ENCODE measurements at places on chromosomes 4 and X. TPM values are rescaled to one million over a fixed set of nuclear protein-coding genes. Genes with fewer than 3 reads are reported as not detected.

Gene NAP1L3
- total RNA-seq: 0.47 TPM

DNA sequence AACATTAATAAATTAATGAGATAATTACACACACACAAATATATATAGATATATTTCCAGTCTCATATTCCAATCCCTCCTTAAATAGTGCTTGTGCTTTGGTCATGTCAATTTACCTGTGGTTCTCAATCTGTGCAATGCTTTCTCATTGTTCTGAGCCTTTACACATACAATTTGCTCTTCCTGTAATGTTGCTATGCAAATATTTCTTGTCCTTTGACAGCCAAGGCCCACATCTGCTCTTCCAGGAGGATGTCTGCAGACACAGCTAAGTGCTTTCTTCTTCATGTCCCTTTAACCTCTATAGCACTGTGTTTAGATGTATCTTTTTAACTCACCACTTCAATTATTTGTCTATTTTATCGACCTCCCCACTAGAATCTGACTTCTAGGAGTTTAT is 67.3 kb upstream of the RAPGEF2 start:
- no peak for DNase-seq

DNA sequence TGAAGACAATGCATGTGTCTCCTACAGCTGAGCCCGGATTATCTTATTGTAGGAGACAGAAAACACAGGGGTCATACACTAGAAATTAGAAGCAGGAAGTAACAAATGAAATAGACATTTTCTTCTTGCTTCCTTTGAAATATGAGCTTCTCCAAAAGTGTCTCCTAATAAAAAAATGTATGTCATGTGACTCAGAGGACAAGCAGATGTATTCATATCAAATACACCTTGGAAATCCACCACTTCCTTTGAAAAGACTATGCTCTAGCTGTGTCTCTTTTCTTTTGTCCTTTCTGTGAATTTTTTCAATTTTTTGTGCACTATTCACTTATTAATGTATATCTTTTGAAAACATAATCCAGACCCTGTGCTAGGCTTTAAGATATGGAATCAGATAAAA is 1906.2 kb downstream of the C4orf33 start:
- no peak for DNase-seq

DNA sequence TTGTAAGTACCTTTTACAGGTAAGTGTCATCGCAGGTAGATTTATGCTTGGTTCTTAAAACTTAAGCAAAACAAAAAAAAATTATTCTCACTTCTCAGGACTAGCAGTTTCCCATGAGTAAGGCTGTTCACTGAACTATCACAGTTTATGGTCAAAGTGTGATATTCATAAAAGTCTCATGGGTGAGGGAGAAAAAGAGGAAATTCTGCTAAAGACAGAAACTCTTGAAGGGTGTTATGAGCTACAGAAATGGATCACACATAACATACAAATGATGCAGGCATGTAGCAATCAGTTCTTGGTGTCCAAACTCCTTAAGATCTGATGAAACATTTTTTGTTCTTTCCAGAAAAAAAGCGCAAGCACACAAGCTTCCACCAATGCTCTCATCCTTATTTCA is 8.5 kb downstream of the RAB9A start:
- DNase-seq: no peak

GRCh38 chrX:142036116-142036515 is 132.4 kb downstream of the MAGEC1 start:
- DNase-seq: no peak

GRCh38 chrX:150225756-150226155 is 137.4 kb upstream of the MAMLD1 start:
- DNase-seq: no peak

DNA sequence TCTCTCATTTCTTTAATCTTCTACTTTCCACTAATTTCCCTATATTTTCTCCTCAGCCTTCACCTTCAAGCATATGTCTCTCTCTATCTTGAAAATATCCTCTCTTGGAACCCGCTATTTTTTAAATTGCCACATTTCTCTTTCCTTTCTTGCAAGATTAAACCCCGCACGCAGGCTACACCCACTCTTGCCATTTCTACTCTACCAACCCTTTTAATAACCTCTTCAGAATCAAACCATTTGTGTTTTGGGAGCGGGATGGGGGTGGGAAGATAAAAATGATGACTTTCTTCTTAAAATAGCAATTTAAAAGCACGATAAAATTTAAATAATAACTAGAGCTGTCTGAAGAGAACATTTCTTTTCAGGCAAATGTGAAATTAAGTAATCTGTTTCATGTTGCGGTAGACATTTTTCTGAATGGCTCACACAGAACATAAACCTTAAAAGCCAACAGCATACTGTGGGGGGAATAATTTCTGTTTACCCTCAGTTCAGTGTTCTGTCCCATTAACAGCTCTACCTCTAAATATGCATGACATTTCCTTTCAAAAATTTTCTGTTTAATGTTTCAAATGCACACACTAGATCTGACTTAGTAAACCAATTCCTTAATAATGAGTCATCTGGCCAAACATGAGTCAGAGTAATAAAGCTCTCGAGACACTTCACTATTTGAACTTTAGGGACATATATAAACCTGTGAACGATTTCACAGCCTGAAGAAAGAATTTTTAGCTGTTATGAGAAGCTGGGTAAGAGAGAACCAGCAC is 20.5 kb downstream of the ARSJ start:
- peak; percentile 75 for DNase-seq

Data from SJCRH30 (cell line).